Endothelial cell of umbilical vein (primary cell): ENCODE measurements at places on chromosomes 4 and X. TPM values are rescaled to one million over a fixed set of nuclear protein-coding genes. Genes with fewer than 3 reads are reported as not detected.

DNA sequence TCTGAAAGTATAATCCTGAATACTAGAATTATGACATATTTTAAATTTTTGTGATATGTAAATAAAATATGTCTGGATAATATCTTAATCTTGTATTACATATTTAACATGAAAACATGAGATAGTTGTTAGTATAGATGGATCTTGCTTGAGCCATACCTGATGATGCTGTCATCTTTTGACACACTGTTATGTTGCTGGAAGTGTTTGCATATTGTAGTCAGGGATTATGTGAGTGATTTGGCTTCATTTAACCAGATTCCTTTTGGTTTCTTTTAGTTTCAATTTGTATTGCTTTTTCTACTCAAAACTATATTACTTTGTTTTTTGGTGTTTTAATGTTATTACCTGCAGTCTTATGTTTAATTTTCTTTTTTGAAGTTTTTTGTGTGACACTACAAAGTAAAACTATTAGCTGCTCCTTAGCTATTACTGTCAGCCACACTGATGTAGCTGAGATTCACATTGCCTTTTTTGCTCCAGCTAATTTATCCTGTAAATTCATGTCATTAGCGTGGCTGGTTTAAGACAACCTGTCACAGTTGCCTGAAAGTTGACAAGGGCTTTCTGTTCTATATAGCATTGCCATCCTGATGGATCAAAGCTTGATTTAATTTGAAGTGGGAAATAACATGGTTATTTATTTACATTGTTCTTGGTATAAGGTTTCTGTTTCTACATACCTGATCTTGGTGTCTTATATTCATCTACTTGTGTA lies 33.7 kb downstream of the METAP1 start:
- no peak overlapping the region for H3K27ac ChIP-seq
- no peaks in the 10 kb centered on the region for H3K4me1 ChIP-seq
- DNase-seq = no peak

- H3K27me3 ChIP-seq = no peaks in the 10 kb centered on the region
- no peaks in the 10 kb centered on the region for H3K36me3 ChIP-seq
- peak overlapping the region; percentile 78 for H3K27ac ChIP-seq
- peak; percentile 69 for DNase-seq
- peaks cover 18% of the 10 kb centered on the region for H3K4me1 ChIP-seq
- H3K4me3 ChIP-seq = peak overlapping the region; percentile 78
Measured at GRCh38 chr4:145179281-145179860, 1.0 kb downstream of the OTUD4 start.

DNA sequence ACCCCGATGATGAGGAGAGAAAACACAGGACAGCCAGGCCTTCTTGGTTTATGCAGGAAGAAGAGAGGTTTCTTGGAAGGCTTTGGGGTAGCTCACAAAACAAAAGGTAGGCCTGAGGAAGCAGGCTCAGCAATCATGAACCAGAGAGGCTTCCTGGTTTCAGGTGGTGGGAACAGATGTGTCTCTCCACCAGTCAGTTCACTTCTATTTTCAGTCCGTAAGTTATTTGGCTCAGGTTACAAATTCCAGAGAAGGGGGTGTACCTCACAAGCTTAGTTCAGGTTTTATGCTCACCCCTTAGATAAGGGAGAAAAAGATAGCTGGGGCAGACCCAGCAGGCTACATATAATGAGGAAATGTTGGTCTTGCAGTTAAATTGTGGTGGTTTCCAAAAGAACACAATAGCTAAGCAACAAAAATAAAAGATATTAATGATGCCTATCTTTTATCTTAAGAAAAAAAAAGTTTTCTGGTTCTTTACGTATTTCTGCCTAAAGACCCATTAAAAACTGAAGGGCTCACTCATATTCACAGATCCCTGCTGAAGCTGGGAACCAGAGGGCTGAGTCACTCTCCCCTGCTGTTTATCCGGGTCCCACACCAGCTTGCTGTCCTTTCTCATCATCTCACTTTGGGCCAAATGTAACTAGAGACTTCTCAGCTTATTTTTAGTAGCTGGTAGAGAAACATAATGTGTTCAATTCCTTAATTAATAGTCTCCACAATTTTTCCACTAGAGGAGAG lies 177.0 kb downstream of the CAMK2D start:
- H3K4me1 ChIP-seq = no peaks in the 10 kb centered on the region
- DNase-seq = peak; percentile 41
- no peaks in the 10 kb centered on the region for H3K36me3 ChIP-seq

DNA sequence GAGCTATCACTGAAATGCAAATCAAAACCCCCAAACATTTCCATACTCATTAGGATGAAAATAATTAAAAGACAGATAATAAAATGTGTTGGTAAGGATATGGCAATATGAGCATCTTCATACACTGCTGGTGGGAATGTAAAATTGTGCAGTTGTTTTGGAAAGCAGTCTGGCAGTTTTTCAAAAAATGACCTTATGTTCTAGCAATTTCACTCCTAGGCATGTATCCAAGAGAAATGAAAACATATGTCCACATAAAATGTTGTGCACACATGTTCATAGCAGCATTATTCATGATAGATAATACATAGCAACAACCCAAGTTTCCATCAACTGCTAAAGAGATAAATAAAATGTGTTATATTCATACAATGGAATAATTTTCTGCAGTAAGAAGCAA lies 14.8 kb upstream of the GPRASP2 start:
- no peak overlapping the region for H3K27ac ChIP-seq
- no peak overlapping the region for H3K4me3 ChIP-seq
- peak; percentile 35 for DNase-seq

GRCh38 chr4:6474053-6474568 lies 1.7 kb upstream of the PPP2R2C start:
- DNase-seq = no peak
- no peak overlapping the region for H3K27ac ChIP-seq
- peaks cover 32% of the 10 kb centered on the region for H3K27me3 ChIP-seq
- no peak overlapping the region for H3K4me3 ChIP-seq

DNA sequence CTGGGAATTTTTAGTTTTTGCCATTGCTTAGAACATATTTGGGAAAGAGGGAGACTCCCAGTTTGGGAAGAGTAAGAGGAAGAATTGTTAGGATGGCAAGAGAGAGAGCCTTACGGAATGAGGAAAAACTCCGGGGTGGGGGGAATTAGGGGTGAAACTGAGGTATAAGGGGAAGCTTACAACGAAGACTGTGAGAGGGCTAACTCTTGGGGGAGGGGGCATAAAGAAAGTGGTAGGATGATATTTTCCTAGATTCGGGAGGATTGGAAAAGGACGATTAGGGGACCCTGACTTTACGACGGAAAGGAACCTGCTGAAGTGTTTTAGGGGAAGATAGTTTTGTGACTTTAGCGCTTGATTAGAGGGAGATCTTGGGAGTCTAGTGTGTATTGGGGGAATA lies 86.2 kb upstream of the HPRT1 start:
- H3K4me3 ChIP-seq = peak overlapping the region; percentile 69
- peaks cover 5% of the 10 kb centered on the region for H3K4me1 ChIP-seq
- peak overlapping the region; percentile 58 for H3K27ac ChIP-seq
- H3K27me3 ChIP-seq = no peaks in the 10 kb centered on the region
- no peaks in the 10 kb centered on the region for H3K36me3 ChIP-seq

DNA sequence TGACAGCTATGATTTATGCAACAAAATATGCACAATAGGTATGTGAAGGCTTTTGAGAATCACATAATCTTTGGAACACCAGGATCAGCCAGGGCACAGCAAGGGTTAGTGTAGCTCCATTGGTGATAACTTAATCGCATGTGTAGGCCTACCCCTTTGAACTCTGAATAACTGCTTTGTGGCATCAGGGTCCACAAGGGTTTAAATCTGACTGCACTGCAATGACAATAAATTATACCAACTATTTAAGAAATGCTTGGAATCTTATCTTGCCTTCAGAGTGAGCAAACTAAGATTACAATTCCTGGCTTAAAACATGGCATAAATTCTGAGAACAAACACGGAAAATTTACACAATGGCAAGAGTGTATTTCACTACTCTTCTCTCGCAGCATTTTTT lies 245.8 kb downstream of the FBXO8 start:
- no peak overlapping the region for H3K4me3 ChIP-seq
- H3K36me3 ChIP-seq = no peaks in the 10 kb centered on the region
- H3K4me1 ChIP-seq = no peaks in the 10 kb centered on the region
- no peak for DNase-seq
- no peaks in the 10 kb centered on the region for H3K27me3 ChIP-seq
- no peak overlapping the region for H3K27ac ChIP-seq

DNA sequence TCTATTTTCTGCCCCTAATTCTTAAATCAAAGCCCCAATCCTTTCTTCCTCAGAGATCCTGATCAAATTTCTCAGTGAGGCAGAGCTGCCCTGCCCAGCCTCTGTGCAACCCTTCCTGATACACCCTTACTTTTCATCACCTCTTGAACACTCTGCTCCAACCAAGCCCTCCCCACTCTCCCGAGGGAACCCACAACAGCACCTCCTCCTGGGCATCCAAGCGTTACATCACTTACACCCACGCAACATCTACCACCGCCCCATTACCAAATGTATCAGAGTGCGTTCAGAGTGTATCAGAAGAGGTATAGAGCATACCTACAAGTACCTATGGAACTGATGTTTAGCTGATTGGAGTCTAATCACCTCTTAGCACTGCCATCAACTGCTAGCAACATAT lies 186.5 kb downstream of the RAP1GDS1 start:
- no peaks in the 10 kb centered on the region for H3K36me3 ChIP-seq
- no peak overlapping the region for H3K27ac ChIP-seq
- H3K27me3 ChIP-seq = no peaks in the 10 kb centered on the region
- H3K4me3 ChIP-seq = no peak overlapping the region
- no peaks in the 10 kb centered on the region for H3K4me1 ChIP-seq

- H3K4me1 ChIP-seq = peaks cover 32% of the 10 kb centered on the region
- no peaks in the 10 kb centered on the region for H3K27me3 ChIP-seq
- no peaks in the 10 kb centered on the region for H3K36me3 ChIP-seq
- no peak overlapping the region for H3K4me3 ChIP-seq
- DNase-seq = no peak
- H3K27ac ChIP-seq = no peak overlapping the region
Measured at GRCh38 chrX:46630141-46630540, 56.6 kb downstream of the CHST7 start.

DNA sequence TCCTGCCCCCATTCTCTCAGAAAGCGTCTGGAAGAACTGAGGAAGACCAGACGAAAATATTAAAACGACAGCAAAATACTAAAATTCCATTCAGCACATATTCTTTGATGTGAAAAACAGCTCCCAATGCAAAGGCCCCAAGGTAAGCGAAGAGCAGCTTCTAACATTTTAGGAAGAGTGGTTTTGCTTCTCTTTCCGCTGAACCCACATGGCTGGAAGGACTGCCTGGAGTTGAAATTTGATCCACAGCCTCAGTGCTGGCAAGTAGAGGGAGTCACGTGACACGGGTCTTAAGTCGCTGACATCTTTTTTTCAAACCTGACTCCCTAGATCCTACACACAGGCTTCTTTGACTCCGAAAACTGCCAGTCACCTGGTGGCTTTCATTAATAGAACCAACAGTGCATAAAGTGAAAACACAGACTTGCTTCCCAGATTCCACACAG lies at the start of gene FAM13A:
Gene FAM13A, minus strand, starts transcription at position 233 of the 446 bp plus-strand sequence. Its CDS starts 221 bp downstream, at position 12.
- DNase-seq = peak; percentile 92
- peak within 1 kb of the TSS; percentile 85 for H3K4me3 ChIP-seq
- H3K27me3 ChIP-seq = no peaks in the 10 kb centered on the region
- H3K4me1 ChIP-seq = peaks cover 25% of the 10 kb centered on the region

PCDH11X gene
- not detected in 2 replicates for total RNA-seq

FBXW7 gene
- total RNA-seq = 27.9 and 28.1 TPM in 2 replicates

COX7B2 gene
- total RNA-seq = not detected in 2 replicates

CYP2U1 gene
- total RNA-seq = 5.4 and 5.8 TPM in 2 replicates

SATL1 gene
- total RNA-seq = not detected in 2 replicates

JCHAIN gene
- not detected in 2 replicates for total RNA-seq

C4orf36 gene
- total RNA-seq = 0.66 TPM in 1 of 2 replicates, not detected in the other

ABCG2 gene
- total RNA-seq = 5.0 and 6.4 TPM in 2 replicates

PHEX gene
- total RNA-seq = 0.44 TPM in 2 replicates
